ENCODE measurements at places on chromosomes 6 and 20.

GRCh38 chr20:20184149-20184548 is 131.8 kb downstream of the CFAP61 start:
- DNase-seq = peak; percentile 38

DNA sequence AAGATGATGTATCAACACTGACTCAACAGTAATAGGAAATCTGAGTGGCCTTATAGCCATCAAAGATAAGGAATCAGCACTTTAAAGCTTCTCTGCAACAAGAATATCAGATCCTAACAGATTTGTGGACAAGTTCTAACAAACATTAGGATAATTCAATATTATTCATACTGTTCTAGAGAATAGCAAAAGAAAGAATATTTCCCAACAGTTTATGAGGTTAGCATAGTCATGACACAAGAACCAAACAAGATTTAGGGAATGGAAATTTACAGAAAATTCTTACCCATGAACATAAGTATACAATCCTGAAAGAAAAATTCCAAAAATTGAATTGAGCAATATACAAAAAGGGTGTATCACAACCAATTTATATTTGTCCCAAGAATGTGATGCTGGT is 64.3 kb upstream of the BTBD3 start:
- DNase-seq = peak; percentile 6

DNA sequence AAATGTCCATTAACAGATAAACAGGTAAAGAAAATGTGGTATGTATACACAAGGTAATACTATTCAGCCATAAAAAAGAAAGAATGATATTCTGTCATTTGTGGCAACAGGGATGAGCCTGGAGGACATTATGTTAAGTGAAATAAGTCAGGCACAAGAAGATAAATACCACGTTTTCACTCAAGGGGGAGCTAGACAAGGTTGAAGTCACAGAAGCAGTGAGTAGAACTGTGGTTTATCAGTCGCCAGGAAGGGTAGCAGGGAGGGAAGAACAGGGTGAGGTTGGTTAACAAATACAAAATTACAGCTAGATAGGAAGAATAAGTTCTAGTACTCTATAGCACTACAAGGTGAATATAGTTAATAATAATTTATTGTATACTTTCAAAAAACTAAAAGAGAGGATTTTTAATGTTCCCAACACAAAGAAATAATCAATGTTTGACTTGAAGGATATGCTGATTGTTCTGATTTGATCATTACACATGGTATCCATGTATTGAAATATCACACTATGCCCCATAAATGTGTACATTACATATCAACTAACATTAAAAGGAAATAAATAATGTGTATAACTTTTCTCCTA is 21.1 kb downstream of the RTN4IP1 start:
- peak; percentile 79 for DNase-seq

DNA sequence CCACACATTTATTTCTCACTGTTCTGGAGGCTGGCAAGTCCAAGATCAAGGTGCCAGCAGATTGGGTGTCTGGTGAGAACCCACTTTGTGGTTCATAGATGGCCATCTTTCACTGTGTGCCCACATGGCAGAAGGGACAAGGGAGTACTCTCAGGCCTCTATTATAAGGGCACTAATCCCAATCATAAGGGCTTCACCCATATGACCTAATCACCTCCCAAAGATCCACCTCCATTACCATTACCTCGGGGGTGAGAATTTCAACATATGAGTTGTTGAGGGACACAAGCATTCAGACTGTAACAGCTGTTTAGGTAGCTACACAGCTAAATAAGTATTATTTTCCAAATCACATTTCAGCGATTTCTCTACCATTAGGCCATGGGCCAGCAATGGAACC is 2.5 kb upstream of the PRND start:
- no peak for DNase-seq

DNA sequence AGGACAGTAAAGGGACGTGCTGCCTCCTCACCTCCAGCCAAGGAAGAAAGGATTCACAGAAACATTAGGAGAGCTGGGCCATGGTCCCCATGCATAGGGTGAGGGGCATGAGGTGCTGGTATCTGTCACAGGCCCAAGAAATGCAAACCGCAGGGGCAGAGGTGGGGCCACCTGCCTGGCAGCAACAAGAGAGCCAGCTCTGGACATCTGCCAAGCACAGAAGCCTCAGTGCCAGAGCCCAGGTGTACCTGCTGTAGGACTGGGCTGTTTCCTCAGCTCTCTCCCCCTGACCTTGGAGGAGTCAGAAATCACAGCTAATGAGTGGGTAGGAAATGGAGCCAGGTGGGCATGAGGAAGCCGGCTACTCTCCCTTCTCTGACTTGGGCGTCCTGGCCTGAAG is 45.3 kb downstream of the SLC2A12 start:
- DNase-seq = no peak

GRCh38 chr6:39227476-39227875 is 1.8 kb downstream of the KCNK5 start:
- no peak for DNase-seq

- peak; percentile 67 for DNase-seq
These were observed 80.4 kb downstream of the DHX35 start for GRCh38 chr20:39042279-39043150.

DNA sequence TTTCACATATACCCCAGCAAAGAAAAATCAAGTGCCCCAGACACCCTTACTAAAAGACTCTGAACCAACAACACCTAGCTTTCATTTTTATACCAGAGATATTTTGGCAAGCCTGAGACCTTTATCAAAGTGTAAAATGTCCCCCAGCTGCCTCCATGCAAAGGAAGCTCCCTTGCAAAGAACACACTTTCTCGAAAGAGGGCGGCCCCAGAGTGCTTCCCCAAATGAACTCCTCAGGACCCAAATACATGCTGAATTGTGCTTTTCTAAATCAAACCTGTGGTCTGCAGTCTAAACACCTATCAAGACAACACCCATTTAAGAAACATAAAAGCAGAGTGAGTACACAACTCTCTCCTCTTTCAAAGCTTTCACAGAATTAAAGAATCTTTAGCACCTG is 490 bp downstream of the IPCEF1 start:
- no peak for DNase-seq

- peak; percentile 53 for DNase-seq
These were observed 101.4 kb downstream of the KIF13A start for GRCh38 chr6:17885889-17886576.

DNA sequence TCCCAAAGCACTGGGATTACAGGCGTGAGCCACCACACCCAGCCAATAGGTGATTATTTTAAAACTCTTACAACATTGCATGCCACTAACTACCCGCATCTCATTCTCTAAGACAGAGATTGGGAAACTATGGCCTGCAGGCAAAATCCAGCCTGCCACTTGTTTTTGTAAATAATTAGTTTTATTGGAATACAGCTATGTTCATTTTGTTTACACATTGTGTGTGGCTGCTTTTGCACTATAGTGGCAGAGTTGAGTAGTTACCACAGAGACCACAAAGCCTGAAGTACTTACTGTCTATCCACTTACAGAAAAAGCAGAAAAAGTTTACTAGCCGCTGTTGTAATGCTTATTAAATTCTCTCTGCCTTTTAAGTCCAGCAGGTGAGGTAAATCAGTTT is 16.4 kb upstream of the PKIG start:
- no peak for DNase-seq

DNA sequence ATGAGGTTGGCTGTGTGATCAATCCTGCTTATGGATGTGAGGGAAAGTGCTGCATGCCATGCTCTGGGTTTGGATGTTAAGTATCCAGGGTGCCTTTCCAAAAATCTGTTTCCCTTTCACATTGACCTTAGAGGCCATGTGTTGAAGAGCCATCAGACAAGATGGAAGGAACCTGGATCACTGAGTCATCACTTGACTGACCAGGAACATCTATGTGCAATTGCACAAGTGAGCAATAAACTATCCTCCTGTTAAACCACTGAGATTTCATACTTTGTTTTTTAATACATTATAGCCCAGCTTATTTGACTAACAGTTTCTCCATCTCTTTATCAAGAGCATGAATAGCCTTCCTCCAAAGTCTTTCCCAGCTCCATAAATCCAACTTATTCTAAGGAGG is 17.8 kb upstream of the TMEM14A start:
- DNase-seq = no peak

- no peak for DNase-seq
These were observed 361.1 kb upstream of the PTCHD4 start for GRCh38 chr6:48472091-48472490.

GRCh38 chr6:142075516-142076101 is 57.1 kb upstream of the GJE1 start:
- no peak for DNase-seq

DNA sequence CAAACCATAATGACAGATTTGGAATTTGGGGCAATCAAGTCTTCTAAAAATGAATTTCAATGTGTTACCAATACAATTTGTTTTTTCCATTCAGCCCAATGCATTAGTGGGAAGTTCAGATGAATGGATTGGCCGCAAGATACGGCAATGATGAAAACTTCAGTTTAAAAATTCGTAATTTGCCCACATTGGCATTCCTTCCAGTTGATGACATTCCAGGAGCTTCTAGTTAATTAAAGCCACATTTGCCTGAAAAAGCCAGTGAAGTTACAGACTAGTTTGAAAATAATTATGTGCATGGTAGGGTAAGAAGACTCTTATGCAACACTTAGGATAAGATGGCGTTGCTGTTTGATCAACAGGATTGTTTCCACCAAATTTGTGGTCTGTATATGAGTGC is 46.2 kb downstream of the NHLRC1 start:
- DNase-seq = no peak

DNA sequence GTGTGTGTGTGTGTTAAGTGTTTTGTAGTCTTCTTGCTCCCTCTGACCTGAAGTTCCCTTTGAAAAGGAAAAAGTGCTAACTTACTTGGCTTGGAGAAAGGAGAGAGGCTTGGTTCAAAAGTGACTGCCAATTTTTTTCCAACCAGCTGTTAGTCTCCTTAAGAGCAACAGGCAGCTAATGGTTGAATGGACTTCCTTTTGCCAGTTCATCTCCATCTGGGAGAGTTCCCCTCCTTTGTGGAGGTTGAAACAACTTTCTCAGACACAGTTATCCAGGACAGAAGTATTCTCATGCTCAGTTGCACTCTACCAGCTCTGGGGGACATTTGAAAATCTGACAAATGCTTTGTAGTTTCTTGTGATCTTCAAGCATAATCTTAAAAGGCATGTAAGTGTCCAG is 4.5 kb downstream of the RIPOR2 start:
- no peak for DNase-seq

- DNase-seq = peak; percentile 30
These were observed 41.8 kb downstream of the FARS2 start for GRCh38 chr6:5302995-5303622.

- DNase-seq = peak; percentile 73
These were observed 83.0 kb downstream of the TMEM242 start for GRCh38 chr6:157240059-157240959.

DNA sequence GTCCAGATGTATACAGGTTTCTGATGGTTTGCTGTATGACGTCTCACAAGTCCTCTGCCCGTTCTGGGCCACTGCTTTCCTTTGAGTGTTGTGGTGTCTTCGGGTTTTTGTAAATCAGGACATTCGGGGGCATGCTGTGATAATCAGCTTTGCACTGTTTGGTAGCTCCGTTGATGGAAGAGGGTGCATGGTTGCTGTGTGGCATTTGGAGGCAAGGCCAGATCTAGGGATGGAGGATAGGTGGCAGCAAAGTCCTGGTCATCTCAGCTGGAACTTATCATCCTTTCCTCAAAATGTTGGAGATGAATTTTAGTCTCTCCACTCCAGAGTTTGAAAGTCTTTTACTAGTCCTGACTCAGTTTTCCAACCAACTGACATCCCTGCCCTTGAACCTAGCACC is 91.0 kb downstream of the SCP2D1 start:
- DNase-seq = peak; percentile 5

DNA sequence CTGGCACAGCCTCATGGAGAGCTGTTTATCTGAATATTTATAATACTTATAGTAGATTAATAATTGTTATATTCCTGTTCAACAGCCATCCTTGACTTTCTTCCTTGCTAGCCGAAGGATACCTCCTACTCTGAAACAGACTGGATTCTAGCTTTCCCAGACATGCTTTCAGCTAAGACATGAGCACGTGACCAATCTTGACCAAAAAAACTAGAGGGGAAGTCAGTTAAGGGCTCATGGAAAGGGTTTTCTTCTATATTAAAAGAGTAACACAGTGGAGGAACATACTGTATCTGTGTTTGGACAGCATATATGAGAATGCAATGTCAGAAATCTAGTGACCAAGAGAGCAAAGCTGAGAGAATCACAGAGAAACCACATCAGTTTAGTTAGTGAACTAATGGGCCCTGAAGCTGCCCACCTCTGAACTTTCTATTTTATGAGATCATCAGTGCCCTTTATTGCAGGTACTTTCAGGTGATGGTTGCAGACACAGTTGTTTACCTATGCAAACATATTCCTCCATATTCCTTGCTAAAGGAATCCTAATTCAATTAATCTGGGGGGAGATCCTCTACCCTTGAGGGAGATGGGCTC is 140.4 kb upstream of the SLC24A3 start:
- DNase-seq = no peak

DNA sequence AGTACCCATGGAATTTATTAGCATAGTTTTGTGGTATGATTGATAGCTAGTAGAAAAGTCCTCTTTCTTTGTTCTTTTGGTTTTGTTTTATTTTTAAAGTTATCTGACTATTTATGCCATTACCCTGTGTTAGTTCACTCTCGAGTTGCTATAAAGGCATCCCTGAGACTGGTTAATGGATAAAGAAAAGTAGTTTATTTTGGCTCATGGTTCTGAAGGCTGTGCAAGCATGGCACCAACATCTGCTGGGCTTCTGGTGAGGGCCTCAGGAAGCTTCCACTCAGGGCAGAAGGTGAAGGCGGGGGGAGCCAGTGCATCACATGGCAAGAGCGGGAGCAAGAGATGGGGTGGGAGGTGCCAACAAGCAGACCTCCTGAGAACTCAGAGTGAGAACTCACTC is 166.5 kb downstream of the MTHFD1L start:
- no peak for DNase-seq

- no peak for DNase-seq
These were observed 3.7 kb downstream of the ACSS1 start for GRCh38 chr20:25054096-25054820.

- no peak for DNase-seq
These were observed 27.7 kb downstream of the AKIRIN2 start for GRCh38 chr6:87674290-87674689.

DNA sequence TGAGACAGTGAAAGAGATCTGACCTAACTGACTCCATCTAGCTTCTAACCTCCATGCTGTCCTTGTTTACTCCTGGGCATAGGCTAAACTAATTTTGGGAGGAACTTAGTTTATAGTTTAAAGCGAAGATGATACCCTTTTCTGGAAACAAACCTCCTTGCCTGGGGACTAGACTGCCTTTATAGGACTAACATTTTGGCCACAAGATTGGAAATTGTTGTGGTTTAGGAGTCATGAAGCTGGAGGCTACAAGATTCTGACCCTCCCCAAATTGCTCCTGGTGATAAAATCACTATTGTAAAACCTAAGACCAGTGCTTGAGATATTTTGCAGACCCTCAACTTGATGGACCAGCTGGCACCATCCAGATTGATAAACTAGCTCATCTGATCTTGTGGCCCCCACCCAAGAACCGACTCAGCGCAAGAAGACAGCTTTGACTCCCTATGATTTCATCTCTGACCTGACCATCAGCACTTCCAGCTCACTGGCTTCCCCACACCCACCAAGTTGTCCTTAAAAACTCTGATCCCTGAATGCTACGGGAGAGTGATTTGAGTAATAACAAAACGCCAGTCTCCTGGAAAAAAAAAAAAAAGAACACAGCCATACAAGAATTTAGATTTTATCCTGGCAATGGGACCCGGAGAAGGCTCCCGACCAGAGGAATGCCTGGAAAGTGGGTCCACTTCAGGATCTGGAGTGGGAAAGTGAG is 63.0 kb downstream of the ABHD12 start:
- no peak for DNase-seq

GRCh38 chr6:145669627-145670034 is 65.7 kb downstream of the EPM2A start:
- peak; percentile 83 for DNase-seq
